ENCODE measurements at places on chromosomes 2 and 18.

GRCh38 chr18:74590671-74591070, 7.0 kb upstream of the ZNF407 start:
- no peak for DNase-seq

- DNase-seq, result no peak
Measured at GRCh38 chr2:25337276-25337675, 4.4 kb downstream of the DNMT3A start.

- no peak for DNase-seq
Measured at GRCh38 chr18:22238036-22238435, 68.6 kb downstream of the GATA6 start.

DNA sequence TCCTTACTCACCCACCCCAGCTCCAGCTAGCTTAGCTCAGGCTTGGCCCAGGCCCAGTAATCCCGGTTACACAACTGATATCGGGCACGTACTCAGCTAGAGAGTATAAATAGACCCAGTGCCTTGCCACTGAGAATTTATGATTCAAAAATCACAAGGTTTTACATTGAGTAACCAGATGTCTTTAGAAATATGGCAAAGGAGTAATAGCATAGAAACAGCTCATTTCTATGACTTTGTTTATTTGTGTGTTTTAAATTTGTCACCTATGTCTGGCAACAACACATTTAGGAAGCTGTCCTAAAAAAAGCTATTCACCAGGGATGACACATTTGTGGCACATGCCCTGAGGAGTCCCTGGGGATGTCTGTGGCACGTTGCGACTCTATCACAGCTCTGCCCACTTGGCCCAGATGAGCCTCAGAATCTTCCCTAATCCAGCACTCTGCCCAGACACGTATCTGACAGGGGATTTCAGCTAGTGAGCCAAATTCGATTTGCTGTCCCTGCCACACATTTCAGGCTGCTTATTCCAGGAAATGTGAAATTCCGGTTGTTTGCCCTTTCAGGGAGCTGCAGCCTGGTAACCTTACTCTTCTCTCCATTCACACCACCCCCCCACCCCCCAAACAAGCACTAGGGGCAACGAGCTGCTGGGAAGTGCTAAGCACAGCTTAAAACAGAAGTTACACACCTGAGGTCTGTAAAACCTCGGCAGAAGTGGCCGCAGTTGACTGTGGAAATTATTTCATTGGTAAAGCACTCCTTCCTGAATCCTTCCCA, 85.4 kb upstream of the ZCCHC2 start:
- no peak for DNase-seq
